ENCODE measurements at places on chromosomes 11 and 22.

DNA sequence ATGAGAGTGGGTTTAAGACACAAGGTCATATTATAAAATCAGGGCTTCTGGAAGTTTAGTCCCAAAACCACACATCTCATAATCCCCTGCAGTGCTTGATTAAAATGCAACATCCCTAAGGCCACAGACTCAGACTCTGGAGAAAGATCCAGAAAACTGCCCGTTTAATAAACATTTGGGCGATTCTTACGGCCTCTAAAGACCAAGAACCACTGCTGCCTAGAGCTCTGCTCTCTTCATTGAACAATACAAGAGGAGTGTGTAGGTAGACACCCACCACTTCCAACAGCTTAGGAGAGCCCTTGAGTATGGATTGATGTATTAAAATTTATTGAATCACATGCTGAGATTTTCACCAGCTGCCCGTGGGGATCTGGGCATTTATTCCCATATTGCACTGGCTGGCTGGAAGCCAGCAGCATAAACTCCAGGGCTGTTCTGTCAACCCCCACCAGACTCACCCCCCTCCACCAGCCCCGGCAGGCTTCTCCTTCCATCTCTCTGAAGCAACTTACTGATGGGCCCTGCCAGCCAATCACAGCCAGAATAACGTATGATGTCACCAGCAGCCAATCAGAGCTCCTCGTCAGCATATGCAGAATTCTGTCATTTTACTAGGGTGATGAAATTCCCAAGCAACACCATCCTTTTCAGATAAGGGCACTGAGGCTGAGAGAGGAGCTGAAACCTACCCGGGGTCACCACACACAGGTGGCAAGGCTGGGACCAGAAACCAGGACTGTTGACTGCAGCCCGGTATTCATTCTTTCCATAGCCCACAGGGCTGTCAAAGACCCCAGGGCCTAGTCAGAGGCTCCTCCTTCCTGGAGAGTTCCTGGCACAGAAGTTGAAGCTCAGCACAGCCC lies 749 bp upstream of the BEST1 start:
- H3K27me3 ChIP-seq, result peaks cover 6% of the 10 kb centered on the region
- no peak overlapping the region for H3K4me3 ChIP-seq
- no peak for DNase-seq
- H3K36me3 ChIP-seq, result no peaks in the 10 kb centered on the region

GRCh38 chr22:41444360-41445128 lies 2.1 kb downstream of the TOB2 start:
- H3K27me3 ChIP-seq, result no peaks in the 10 kb centered on the region
- peak overlapping the region; percentile 84 for H3K4me3 ChIP-seq
- peak; percentile 80 for DNase-seq
- peaks cover 21% of the 10 kb centered on the region for H3K4me1 ChIP-seq
- H3K36me3 ChIP-seq, result peaks cover 3% of the 10 kb centered on the region

- H3K27ac ChIP-seq, result no peak overlapping the region
- no peak overlapping the region for H3K4me3 ChIP-seq
- H3K27me3 ChIP-seq, result no peaks in the 10 kb centered on the region
- no peak for DNase-seq
- peaks cover 18% of the 10 kb centered on the region for H3K4me1 ChIP-seq
- peaks cover 29% of the 10 kb centered on the region for H3K36me3 ChIP-seq
Observed at GRCh38 chr11:46635557-46636139, 18.3 kb downstream of the ATG13 start.

- H3K27me3 ChIP-seq, result peaks cover 8% of the 10 kb centered on the region
- H3K4me1 ChIP-seq, result peaks cover 2% of the 10 kb centered on the region
- H3K27ac ChIP-seq, result no peak overlapping the region
- H3K4me3 ChIP-seq, result no peak overlapping the region
- no peak for DNase-seq
- H3K36me3 ChIP-seq, result no peaks in the 10 kb centered on the region
Observed at GRCh38 chr11:72598906-72599305, 75.3 kb downstream of the PDE2A start.

- H3K27ac ChIP-seq, result peak overlapping the region; percentile 74
- DNase-seq, result no peak
- peaks cover 4% of the 10 kb centered on the region for H3K27me3 ChIP-seq
- H3K4me1 ChIP-seq, result peaks cover 11% of the 10 kb centered on the region
- H3K36me3 ChIP-seq, result no peaks in the 10 kb centered on the region
- H3K4me3 ChIP-seq, result peak overlapping the region; percentile 33
Observed at GRCh38 chr22:45583504-45583903, 80.8 kb downstream of the FBLN1 start.

DNA sequence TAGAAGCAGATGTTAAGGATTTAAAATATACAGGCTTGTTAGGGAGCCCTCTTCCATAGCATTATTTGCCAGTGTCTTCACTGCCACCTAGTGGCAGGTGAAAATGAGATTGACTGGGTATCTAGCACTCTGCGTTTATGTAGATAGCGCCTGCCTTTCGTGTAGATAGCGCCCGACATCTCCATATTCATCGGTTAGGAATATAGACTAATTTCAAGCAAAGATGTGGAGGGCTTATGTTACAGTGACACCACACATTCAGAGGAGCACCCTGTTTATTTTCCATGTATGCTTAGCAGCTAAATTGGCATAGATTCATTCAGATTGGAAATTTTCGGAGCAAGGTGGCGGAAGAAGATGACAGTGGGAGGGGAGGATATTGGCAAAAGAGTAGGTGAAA lies 72.0 kb downstream of the SLC5A12 start:
- no peak overlapping the region for H3K27ac ChIP-seq
- no peak for DNase-seq
- no peaks in the 10 kb centered on the region for H3K4me1 ChIP-seq
- H3K4me3 ChIP-seq, result no peak overlapping the region

GRCh38 chr11:1303973-1304372 lies 5.5 kb downstream of the TOLLIP start:
- no peaks in the 10 kb centered on the region for H3K36me3 ChIP-seq
- H3K4me3 ChIP-seq, result no peak overlapping the region
- H3K4me1 ChIP-seq, result peaks cover 17% of the 10 kb centered on the region
- H3K27ac ChIP-seq, result no peak overlapping the region
- no peaks in the 10 kb centered on the region for H3K27me3 ChIP-seq

DNA sequence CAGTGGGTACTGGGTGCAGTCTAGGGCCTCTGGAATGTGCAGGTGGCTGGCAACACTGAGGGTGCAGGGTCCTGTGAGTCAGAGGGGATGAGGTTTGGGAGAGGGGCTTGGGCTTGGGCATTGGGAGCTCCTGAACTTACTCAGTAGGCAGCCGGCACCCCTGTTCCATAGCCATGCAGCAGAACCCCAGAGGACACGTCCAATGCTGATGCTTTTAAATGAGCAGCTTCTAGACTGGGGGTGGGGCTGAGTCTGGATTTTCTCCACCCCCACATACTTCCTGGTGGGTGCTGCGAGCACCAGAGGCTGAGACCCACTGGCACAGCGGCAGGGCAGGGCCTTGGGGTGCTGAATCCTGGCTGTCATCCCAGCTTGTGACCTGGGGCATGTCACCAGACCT lies 71.4 kb downstream of the ARHGAP8 start:
- H3K27me3 ChIP-seq, result no peaks in the 10 kb centered on the region
- no peak overlapping the region for H3K4me3 ChIP-seq
- peaks cover 5% of the 10 kb centered on the region for H3K4me1 ChIP-seq
- no peak for DNase-seq

GRCh38 chr11:12784445-12784844 lies 110.2 kb downstream of the TEAD1 start:
- DNase-seq, result no peak
- no peak overlapping the region for H3K27ac ChIP-seq

GRCh38 chr11:113245216-113245615 lies 69.2 kb upstream of the TTC12 start:
- peaks cover 13% of the 10 kb centered on the region for H3K4me1 ChIP-seq
- H3K4me3 ChIP-seq, result no peak overlapping the region
- no peak overlapping the region for H3K27ac ChIP-seq
- H3K27me3 ChIP-seq, result peaks cover 57% of the 10 kb centered on the region
- H3K36me3 ChIP-seq, result no peaks in the 10 kb centered on the region
- DNase-seq, result no peak

DNA sequence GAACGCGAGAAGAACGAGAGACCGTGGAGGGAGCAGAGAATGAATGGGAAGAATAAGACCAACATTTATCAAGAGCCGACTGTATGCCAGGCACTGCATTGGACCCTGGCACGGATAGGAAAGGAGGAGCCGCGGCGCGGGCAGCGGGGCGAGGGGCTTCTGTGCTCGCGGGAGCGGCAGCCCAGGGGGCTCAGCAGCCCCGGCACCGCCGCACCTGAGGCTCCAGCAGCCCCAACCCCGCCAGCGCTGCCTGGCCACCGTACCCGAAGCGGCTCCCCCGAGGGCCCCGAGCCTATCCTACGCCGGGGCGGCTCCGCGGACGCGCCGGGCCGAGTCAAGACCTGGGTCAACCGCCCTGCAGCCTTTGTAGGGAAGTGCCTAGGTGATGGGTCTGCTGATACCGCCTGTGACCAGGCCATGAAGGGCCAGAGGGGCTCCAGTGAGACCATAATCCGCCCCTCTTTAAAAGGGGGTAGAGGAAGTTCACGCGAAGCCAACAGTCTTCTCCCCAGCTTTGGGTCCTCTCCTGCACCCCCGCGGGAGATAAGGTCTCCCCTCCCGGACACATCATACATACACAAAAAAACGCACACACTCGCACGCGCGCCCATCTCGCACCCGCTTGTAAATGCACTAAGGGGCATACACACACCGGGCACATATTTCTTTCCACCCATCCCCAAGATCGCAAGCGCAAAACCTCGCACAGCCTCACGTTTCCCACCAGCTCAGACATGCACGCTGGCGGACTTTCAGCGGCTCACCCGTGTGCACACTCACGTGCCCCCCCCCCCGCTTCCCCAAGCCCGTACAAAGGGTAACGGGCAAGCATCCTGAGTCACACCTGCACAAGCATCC lies 935 bp upstream of the RTN4RL2 start:
- H3K36me3 ChIP-seq, result no peaks in the 10 kb centered on the region
- peak; percentile 56 for DNase-seq
- H3K27me3 ChIP-seq, result peaks cover 47% of the 10 kb centered on the region
- peaks cover 27% of the 10 kb centered on the region for H3K4me1 ChIP-seq
- peak overlapping the region; percentile 95 for H3K4me3 ChIP-seq

- peak within 1 kb of the TSS; percentile 99 for H3K4me3 ChIP-seq
- peak; percentile 88 for DNase-seq
- H3K36me3 ChIP-seq, result peaks cover 35% of the 10 kb centered on the region
- peak within 1 kb of the TSS; percentile 99 for H3K27ac ChIP-seq
- no peaks in the 10 kb centered on the region for H3K27me3 ChIP-seq
Observed at GRCh38 chr11:73982595-73982989, at the start of gene UCP2. UCP2 (minus strand) TSS chr11:73982843; CDS start chr11:73978378, 4,465 bp downstream.

GRCh38 chr11:12329169-12329568 lies 48.2 kb upstream of the PARVA start:
- H3K4me1 ChIP-seq, result peaks cover 5% of the 10 kb centered on the region
- peaks cover 4% of the 10 kb centered on the region for H3K27me3 ChIP-seq
- no peak for DNase-seq
- no peak overlapping the region for H3K27ac ChIP-seq
- H3K4me3 ChIP-seq, result no peak overlapping the region

- peaks cover 12% of the 10 kb centered on the region for H3K4me1 ChIP-seq
- no peak overlapping the region for H3K4me3 ChIP-seq
- H3K27ac ChIP-seq, result peak overlapping the region; percentile 51
- DNase-seq, result no peak
Observed at GRCh38 chr22:47040486-47041270, 278.2 kb downstream of the TBC1D22A start.

DNA sequence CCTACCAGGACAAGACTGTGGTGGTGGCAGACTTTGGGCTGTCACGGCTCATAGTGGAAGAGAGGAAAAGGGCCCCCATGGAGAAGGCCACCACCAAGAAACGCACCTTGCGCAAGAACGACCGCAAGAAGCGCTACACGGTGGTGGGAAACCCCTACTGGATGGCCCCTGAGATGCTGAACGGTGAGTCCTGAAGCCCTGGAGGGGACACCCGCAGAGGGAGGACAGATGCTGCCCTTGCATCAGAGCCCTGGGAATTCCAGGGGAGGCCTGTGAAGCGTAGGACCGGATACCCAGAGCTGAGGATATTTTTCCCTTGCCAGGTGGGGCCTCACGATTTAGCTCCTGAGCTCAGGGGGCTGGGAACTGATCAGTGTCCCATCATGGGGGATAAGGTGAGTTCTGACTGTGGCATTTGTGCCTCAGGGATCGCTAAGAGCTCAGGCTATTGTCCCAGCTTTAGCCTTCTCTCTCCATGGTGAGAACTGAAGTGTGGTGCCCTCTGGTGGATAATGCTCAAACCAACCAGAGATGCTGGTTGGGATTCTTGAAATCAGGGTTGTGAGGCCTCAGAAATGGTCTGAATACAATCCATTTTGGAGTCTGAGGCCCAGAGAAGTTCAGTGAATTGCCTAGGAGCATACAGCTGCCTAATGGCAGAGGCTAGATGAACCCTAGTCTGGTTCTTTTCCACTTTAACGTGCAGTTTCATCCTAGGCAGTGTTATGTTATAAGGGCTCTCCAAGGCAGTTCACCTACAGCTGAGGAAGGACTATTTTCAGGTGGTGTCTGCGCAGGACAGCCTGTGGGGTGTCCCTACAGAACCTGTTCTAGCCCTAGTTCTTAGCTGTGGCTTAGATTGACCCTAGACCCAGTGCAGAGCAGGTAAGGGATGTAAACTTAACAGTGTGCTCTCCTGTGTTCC lies 19.5 kb downstream of the PIK3IP1 start:
- DNase-seq, result no peak
- H3K4me3 ChIP-seq, result no peak overlapping the region
- no peaks in the 10 kb centered on the region for H3K27me3 ChIP-seq
- H3K4me1 ChIP-seq, result peaks cover 4% of the 10 kb centered on the region
- H3K27ac ChIP-seq, result no peak overlapping the region

- H3K4me3 ChIP-seq, result peak overlapping the region; percentile 90
- H3K4me1 ChIP-seq, result peaks cover 12% of the 10 kb centered on the region
- peaks cover 65% of the 10 kb centered on the region for H3K27me3 ChIP-seq
Observed at GRCh38 chr22:18023509-18024275, 669 bp downstream of the MICAL3 start.

GRCh38 chr11:79291948-79292347 lies 148.9 kb downstream of the TENM4 start:
- H3K36me3 ChIP-seq, result no peaks in the 10 kb centered on the region
- no peak overlapping the region for H3K4me3 ChIP-seq
- no peaks in the 10 kb centered on the region for H3K4me1 ChIP-seq
- no peak for DNase-seq

- no peaks in the 10 kb centered on the region for H3K27me3 ChIP-seq
- H3K27ac ChIP-seq, result no peak overlapping the region
- no peak overlapping the region for H3K4me3 ChIP-seq
- DNase-seq, result no peak
Observed at GRCh38 chr11:72939031-72939430, 124.8 kb downstream of the ATG16L2 start.
